ENCODE measurements at places on chromosomes 3 and 15. TPM values are rescaled to one million over a fixed set of nuclear protein-coding genes. Genes with fewer than 3 reads are reported as not detected.

GRCh38 chr3:109098079-109098644 is 19.8 kb downstream of the MORC1 start:
- no peaks in the 10 kb centered on the region for H3K4me1 ChIP-seq
- DNase-seq, result peak; percentile 51
- peaks cover 39% of the 10 kb centered on the region for H3K27me3 ChIP-seq
- H3K36me3 ChIP-seq, result no peaks in the 10 kb centered on the region

DNA sequence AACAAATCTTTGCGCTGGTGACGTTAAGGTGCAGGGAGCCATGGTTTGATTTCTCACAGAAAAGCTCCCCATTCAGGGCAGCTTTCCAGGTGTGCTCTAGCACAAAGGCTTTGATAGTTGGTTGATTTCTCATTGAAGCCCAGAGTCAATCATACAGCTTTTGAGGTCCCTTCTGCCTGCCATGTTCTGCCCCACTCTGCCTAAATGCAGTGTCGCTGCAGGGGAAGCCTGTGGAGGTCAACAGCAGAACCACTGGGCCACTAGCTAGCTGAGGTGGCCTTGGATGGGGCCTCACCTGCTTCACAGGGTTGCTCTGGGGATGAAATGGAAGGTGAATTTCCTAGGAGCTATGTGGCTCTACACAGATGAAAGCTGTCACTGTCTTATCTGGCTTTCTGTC is 278.3 kb downstream of the TLE3 start:
- no peak overlapping the region for H3K4me3 ChIP-seq
- peaks cover 50% of the 10 kb centered on the region for H3K27me3 ChIP-seq
- no peak for DNase-seq
- no peaks in the 10 kb centered on the region for H3K4me1 ChIP-seq

DNA sequence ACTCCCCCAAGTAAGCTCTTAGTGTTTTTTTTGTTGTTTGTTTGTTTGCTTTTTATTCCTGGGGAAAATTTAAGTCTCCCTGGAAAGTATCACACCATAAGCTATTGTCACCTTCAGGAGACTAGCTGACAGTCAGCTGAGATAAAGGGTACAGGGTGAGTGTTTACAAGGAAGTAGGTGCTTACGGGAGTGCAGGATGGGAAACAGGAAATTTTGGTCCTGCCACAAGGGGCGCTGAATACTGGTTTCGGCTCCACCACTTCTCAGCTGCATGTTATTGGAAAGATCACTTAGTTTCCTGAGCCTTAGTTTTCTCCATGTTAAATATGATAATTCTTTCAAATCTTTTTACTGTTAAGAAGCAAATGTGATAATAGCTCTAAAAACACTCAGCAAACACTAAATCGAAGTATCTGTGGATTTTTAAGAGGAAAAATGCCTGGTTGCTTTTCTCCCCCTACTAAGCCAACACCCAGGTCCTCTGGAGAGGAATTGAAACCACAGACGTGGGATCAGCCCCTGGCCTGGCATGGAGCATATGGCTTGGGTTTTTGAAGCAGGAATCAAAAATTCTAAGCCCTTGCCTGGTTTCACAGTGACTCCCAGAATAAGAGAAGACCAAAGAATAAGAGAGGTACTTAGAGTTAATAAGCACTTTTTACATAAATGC is 90.7 kb downstream of the SCN11A start:
- H3K36me3 ChIP-seq, result no peaks in the 10 kb centered on the region
- H3K27me3 ChIP-seq, result peaks cover 49% of the 10 kb centered on the region
- DNase-seq, result peak; percentile 63
- H3K4me1 ChIP-seq, result no peaks in the 10 kb centered on the region
- H3K4me3 ChIP-seq, result no peak overlapping the region
- H3K27ac ChIP-seq, result no peak overlapping the region

GRCh38 chr15:23440596-23440995 is 6.4 kb downstream of the GOLGA6L2 start:
- H3K4me3 ChIP-seq, result no peak overlapping the region
- no peak for DNase-seq
- no peaks in the 10 kb centered on the region for H3K4me1 ChIP-seq
- H3K36me3 ChIP-seq, result no peaks in the 10 kb centered on the region

- H3K4me3 ChIP-seq, result no peak overlapping the region
- DNase-seq, result no peak
- H3K4me1 ChIP-seq, result 0 out of 2 replicates have a peak, but pooled peaks cover 3% of the 10 kb centered on the region
- no peaks in the 10 kb centered on the region for H3K36me3 ChIP-seq
- no peak overlapping the region for H3K27ac ChIP-seq
- H3K27me3 ChIP-seq, result peaks cover 76% of the 10 kb centered on the region
Measured at GRCh38 chr3:14829811-14830210, 11.0 kb downstream of the FGD5 start.

DNA sequence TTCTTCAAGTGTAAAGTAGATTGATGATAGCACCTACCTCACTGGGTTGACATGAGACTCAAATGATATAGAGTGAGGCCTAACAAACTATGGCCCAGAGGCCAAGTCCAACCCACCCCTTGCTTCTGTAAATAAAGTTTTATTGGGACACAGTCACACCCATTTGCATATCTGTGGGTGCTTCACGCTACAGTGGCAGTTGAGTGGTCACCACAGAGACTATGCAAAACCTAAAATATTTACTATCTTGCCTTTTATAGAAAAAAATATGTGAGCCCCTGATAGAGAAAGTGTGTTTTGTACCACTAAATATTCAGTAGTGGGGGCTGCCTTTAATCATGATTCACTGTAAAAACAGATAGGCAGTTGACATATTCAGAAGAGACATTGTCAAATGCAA is 38.0 kb downstream of the ACAN start:
- DNase-seq, result no peak
- no peaks in the 10 kb centered on the region for H3K27me3 ChIP-seq
- H3K27ac ChIP-seq, result no peak overlapping the region
- no peak overlapping the region for H3K4me3 ChIP-seq

GRCh38 chr15:29596266-29596665 is 226.0 kb downstream of the TJP1 start:
- H3K27me3 ChIP-seq, result peaks cover 40% of the 10 kb centered on the region
- no peaks in the 10 kb centered on the region for H3K36me3 ChIP-seq
- H3K4me1 ChIP-seq, result no peaks in the 10 kb centered on the region
- no peak overlapping the region for H3K4me3 ChIP-seq

- DNase-seq, result no peak
- peaks cover 43% of the 10 kb centered on the region for H3K4me1 ChIP-seq
- H3K27ac ChIP-seq, result peak overlapping the region; percentile 20
- peak overlapping the region; percentile 83 for H3K4me3 ChIP-seq
- peaks cover 35% of the 10 kb centered on the region for H3K36me3 ChIP-seq
Measured at GRCh38 chr3:52198643-52199608, 966 bp downstream of the ALAS1 start.

DNA sequence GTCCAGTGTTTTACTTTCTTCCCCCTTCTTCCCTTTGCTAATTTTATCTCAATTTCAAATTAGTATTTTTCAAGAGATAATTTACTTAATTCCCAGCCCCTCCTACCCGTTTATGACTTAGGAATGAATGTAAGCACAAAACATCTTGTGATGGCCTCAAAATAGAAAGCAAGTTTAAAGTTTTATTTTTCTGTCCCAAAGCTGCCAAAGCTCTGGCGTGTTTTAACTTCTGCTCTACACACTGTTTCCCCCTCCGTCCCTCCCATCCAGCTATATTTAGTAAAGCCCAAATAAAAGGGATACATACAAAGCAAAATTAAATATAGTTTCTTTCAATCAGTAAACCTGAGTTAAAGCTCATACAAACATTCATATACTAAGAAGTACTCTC is 59.9 kb downstream of the IGF2BP2 start:
- no peak for DNase-seq
- H3K4me3 ChIP-seq, result no peak overlapping the region
- peaks cover 41% of the 10 kb centered on the region for H3K4me1 ChIP-seq
- no peak overlapping the region for H3K27ac ChIP-seq
- no peaks in the 10 kb centered on the region for H3K36me3 ChIP-seq

- H3K27me3 ChIP-seq, result no peaks in the 10 kb centered on the region
- no peak overlapping the region for H3K4me3 ChIP-seq
- no peak for DNase-seq
- H3K36me3 ChIP-seq, result no peaks in the 10 kb centered on the region
Measured at GRCh38 chr3:177547711-177548350, 350.5 kb upstream of the TBL1XR1 start.

DNA sequence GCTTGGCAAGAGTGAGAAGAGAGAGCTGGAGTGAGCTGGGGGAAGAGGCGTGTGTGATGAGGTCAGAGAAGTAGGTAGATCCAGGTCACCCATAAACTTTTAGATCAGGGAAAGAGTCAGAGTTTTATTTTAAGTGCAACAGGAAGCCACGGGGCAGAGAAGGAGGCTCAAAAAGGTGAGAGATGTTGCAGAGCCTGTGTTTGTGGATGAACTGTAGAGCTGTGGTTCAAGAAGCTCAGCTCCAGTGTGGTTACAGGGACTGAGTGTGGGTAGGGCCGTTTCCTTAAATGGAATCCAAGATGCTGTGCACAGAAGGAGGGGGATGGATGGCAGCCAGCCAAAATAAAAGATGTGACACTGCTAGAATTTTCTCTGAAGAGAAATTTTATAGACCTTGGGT is 337.2 kb downstream of the SATB1 start:
- H3K36me3 ChIP-seq, result no peaks in the 10 kb centered on the region
- no peak for DNase-seq
- no peaks in the 10 kb centered on the region for H3K27me3 ChIP-seq
- peaks cover 10% of the 10 kb centered on the region for H3K4me1 ChIP-seq

DNAJA4 gene
- 5.4 TPM for total RNA-seq

CYP1A2 gene
- not detected for total RNA-seq

ASB14 gene
- not detected for total RNA-seq

ERICH6 gene
- total RNA-seq, result not detected

KBTBD13 gene
- not detected for total RNA-seq

FGF7 gene
- total RNA-seq, result not detected

PP2D1 gene
- total RNA-seq, result not detected

Data from PC-3 (cell line).